ENCODE measurements at places on chromosomes 3 and 15.

DNA sequence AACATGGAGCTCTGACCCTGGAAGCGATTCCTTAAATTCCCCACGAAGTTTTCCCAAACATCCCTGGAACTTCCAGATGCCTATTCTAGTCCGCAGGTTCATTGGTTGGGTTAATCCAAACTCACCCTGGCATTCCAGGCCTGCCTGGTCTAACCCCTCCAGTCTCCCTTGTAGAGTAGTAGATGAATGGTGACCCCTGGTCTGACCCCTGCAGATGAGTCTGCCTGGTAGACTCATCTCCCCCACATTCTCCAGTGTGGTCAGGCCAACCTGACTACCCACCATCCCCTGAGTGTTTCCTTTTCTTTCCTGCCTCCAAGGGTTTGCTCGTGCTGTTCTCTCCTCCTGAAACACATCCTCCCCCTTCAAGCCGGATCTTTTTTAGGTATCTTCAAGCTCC lies 10.8 kb upstream of the HRH1 start:
- DNase-seq: no peak

DNA sequence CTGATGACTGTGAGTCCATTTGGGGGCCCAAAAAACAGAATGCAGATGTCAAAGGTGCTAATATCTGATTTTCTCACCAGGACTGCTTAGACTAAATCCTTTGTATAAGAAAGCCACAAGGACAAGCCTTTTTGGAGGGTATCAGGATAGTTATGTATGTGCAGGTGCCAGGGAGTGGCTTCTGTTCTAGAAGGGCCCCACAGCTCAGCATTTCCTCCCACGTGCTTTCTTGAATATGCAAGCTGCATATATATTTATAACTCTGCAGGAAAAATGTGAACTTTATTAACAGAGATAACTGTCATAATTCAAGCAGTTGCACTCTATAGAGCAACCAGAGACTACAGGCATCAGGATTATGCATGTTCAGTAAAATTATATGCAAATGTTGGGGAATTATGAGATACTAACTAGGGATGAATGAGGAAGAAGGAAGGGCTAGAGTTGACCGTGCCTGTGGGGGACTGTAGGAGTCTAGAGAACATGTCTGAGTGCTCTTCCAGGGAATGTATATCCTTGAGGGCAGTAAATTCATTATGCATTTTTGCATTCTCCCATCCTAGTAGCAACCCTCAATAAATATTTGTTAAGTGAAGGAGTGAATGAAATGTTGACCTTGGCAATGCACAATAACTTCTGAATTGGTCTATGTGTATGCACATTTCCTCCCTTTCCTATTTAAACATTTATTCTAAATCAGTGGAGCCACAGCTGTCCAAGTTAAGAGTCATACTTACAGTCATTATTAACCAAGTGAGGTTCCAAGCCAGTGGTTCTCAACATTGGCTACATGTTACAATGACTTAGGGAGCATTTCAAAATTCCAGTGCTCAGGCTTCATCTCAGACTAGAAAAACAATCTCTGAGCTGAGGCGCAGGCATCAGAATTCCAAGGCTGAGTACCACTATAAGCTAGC lies 94.8 kb upstream of the ANKRD28 start:
- no peak for DNase-seq

GRCh38 chr3:197700095-197700494 lies 36.6 kb downstream of the RUBCN start:
- DNase-seq: no peak

- DNase-seq: no peak
Observed at GRCh38 chr15:95377258-95377852, 953.1 kb upstream of the NR2F2 start.

DNA sequence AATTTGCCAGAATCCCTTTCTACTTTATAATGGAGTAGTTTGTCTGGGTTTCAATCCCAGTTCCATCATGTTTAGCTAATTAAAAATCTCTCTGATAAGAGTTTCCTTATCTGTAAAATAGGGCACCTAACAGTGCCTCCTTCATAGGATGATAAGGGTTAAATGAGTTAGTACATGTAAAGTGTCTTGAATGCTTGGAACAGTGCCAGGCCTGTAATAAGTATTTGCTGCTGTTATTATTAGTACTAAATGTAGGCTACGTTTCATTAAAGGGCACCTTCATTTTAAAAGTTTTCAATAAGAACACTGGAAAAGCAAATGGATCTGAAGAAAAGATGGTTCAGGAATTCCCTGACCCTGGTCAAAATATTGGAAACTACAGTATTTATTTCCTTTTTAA lies 11.8 kb upstream of the SLC2A2 start:
- no peak for DNase-seq

- DNase-seq: peak; percentile 78
Observed at GRCh38 chr15:40081691-40082194, 26.9 kb downstream of the BMF start.

DNA sequence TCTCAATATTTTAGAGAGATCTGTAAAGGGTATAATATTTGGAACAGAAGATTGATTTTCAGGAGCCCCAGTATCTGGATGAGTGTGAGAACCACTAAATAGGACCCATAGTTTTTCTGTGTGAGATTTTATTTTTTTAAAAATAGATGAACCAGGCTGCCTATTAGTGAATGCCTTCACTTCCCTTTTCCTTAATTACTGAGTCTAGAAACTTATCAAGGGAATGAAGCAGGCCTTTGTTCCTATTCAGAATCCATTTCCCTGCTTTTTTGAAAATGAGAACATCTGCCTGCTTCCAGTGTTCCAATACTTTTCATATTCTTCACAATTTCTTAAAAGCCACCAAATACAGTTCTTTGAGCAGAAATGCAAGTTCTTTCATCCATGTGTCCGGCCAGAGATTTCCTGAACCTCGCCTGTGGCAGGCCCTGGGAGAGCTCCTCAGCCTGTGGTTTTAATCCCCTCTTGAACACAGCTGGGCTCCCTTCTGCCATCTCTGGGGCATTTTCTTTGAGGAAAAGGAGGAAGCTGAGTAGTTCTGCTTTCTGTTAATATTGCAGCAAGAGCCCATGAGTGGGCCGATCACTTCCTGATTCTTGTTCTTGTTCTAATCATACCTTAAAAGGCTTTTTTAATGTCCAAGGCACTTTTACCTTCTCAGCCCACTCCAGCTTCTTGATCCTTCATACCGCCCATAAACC lies 4.7 kb downstream of the EHD4 start:
- no peak for DNase-seq

- DNase-seq: no peak
Observed at GRCh38 chr3:195226900-195227447, 44.0 kb downstream of the XXYLT1 start.

DNA sequence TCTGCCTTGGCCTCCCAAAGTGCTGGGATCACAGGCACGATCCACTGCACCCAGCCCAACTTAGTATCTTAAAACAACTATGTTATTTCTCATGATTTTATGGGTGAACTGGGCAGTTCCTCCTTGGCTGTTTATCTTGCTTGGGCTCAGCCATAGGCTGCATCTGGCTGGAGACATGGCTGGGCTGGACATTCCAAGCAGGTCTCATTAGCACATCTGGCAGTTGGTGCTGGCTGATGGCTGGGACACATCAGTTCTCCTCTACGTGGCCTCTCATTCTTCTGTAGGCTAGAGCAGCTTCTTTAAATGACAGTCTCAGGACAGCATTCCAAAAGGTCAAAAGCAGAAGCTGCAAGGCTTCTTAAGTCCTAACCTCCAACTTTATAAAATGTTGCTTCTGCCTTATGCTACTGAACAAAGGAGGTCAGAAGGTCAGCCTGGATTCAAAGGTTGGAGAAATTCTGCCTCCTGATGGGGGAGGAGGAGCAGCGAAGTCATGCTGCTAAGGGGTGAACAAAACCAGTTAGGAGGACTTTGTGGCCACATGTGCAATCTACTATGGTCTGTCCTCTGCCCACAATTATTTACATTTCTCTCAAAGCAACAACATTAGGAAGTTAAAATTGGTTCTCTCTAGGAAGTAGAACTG lies 144.0 kb downstream of the AQP9 start:
- DNase-seq: no peak

GRCh38 chr15:63308947-63309346 lies 31.5 kb downstream of the APH1B start:
- no peak for DNase-seq

- no peak for DNase-seq
Observed at GRCh38 chr15:70653426-70653825, 109.9 kb downstream of the UACA start.

GRCh38 chr3:89098173-89098572 lies 9.2 kb upstream of the EPHA3 start:
- no peak for DNase-seq

GRCh38 chr3:145448436-145448835 lies 712.5 kb downstream of the PLOD2 start:
- no peak for DNase-seq

DNA sequence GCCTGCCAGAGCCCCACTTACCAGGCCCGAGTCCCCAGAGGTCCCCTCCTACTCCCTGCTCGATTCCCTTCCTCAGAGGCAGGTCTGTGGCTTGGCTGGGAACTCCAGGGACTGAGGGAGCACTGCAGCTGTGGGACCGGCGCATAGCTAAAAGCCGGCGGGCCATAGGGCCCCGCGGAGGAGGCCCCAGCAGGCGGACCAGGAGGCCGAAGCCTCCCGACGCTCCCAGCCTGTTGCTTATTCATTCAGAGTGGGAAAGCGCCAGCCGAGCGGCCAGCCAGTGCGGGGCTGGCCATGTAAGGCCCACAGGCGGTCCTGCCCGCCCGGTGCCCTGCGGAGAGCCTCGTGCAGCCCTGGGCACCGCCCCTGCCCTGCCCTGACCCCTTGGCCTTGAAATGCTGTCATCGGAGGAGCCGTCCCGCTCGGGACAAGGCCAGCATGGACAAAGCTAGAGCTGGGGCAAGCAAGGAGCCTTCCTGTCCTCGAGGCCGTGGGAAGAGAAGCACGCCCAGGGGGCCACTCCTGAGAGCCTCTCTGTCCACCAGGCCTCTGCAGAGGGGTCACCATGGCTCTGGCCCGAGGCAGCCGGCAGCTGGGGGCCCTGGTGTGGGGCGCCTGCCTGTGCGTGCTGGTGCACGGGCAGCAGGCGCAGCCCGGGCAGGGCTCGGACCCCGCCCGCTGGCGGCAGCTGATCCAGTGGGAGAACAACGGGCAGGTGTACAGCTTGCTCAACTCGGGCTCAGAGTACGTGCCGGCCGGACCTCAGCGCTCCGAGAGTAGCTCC lies at the start of gene LOXL1:
Gene LOXL1, plus strand, starts transcription at position 244 of the 784 bp plus-strand sequence. Its CDS starts 322 bp downstream, at position 566.
- DNase-seq: peak; percentile 78
